ENCODE measurements at places on chromosomes 16 and 17.

GRCh38 chr17:4946312-4946976, 1.9 kb downstream of the PFN1 start:
- no peak for DNase-seq

- no peak for DNase-seq
Observed at GRCh38 chr17:7293159-7293558, 1.3 kb downstream of the YBX2 start.

GRCh38 chr17:17921192-17922069, 50.8 kb downstream of the TOM1L2 start:
- DNase-seq = peak; percentile 75

- no peak for DNase-seq
Observed at GRCh38 chr16:71956486-71956885, 43.7 kb downstream of the PKD1L3 start.

- DNase-seq = peak; percentile 73
Observed at GRCh38 chr16:82633964-82634600, 7.3 kb downstream of the CDH13 start.

DNA sequence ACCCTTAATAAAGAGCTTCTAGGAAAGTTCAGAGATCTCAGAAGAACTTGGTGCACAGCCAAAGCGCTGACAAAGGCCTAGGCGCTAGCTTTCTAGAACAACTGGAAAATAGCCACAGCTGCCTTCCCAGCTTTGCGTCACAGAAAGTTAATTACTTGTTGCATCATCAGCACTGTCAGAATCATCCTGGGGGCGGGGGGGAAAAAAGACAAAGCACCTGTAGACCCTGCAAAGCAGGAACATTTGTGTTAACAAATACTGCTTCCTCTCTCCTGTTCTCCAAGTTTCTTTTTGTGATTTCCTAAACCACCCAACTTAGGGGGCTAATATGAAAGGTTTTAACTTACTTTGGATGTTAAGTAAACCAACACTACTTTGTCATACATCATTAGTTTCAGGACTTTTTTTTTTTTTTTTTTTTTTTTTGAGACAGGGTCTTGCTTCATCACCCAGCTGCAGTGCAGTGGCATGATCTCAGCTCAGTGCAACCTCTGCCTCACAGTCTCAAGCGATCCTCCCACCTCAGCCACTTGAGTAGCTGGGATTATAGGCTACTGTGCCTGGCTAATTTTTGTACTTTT, 4.8 kb upstream of the AARSD1 start:
- DNase-seq = peak; percentile 16

GRCh38 chr17:48066192-48066591, 18.0 kb downstream of the NFE2L1 start:
- no peak for DNase-seq

DNA sequence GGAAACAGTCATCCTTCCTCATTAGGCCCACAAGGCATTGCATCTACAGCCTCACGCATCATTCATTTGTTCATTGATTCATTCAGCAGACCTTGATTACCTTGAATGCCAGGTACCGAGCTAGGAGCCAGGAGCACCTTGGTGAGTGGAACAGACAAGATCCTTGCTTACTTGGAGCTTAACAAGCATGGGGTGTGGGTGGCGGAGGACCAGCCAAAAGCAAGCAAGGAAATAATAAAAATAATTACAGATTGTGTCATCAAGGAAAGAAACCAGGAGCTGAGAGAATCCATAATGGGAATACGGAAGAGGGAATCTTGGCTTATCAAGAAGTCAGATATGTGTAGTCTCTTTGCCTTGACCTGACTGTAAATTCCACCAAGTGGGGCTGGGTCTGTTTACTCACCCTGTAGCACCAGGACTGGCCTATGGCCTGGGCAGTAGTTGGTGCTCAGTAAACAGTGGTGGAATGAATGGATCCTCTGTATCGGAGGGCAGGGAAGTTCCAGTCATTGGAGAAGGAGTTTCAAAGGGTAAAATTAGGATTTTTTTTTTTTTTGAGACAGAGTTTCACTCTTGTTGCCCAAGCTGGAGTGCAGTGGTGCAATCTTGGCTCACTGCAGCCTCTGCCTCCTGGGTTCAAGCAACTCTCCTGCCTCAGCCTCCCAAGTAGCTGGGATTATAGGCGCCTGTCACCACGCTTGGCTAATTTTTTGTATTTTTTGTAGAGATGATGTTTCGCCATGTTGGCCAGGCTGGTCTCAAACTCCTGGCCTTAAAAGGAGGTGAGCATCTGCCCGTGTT, 157.7 kb downstream of the MSI2 start:
- no peak for DNase-seq

- DNase-seq = no peak
Observed at GRCh38 chr16:82703871-82704768, 77.4 kb downstream of the CDH13 start.

GRCh38 chr16:57736419-57737351, 1.1 kb downstream of the KATNB1 start:
- DNase-seq = peak; percentile 30

GRCh38 chr17:44864831-44865230, 17.1 kb downstream of the HIGD1B start:
- no peak for DNase-seq

- DNase-seq = no peak
Observed at GRCh38 chr16:83266848-83267553, 540.8 kb upstream of the HSBP1 start.

GRCh38 chr16:49352892-49353291, 20.7 kb upstream of the C16orf78 start:
- DNase-seq = no peak

GRCh38 chr17:11622492-11622891, 24.2 kb downstream of the DNAH9 start:
- DNase-seq = no peak

GRCh38 chr17:41494524-41494923, 4.8 kb upstream of the KRT36 start:
- no peak for DNase-seq

- DNase-seq = peak; percentile 95
Observed at GRCh38 chr17:75515496-75516254, at the start of gene CASKIN2. TSS of gene CASKIN2 (minus strand) at chr17:75515537. CDS start at chr17:75513804, 1,733 bp downstream.

GRCh38 chr17:66304304-66305174, 2.1 kb downstream of the PRKCA start:
- no peak for DNase-seq

DNA sequence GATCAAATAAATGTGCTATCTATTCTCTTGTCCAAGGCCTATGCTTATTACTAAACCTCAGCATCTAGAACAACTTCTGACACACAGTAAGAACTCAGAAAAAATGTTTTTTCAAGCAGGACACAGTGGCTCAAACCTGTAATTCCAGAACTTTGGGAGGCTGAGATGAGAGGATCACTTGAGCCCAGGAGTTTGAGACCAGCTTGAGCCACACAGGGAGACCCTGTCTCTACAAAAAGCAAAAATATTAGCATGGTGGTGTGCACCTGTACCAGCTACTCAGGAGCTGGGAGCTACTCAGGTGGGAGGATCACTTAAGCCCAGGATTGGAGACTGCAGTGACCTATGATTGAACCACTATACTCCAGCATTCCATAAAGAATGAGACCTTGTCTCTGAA, 32.5 kb downstream of the USP32 start:
- no peak for DNase-seq

DNA sequence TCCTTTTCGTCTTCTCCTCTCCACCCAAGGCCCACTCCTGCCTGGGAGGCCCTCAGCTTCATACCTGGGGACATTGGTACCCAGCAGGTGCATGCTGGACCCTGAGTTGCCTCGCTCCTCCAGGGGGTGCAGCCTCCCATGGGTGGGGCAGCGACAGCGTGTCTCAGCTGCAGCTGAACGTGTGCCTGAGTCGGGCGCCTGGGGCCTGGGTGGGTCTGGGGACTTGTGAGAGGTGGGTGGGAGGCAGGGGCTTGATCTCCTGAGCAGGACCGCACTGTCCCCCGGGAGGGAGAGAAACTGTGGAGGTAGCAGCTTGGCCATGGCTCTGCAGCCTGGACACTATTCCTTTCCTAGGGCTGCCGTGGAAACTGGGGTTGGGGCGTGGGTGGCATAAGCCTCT, 24.8 kb upstream of the ENGASE start:
- no peak for DNase-seq

- no peak for DNase-seq
Observed at GRCh38 chr17:8327303-8327649, 12.4 kb upstream of the ODF4 start.

DNA sequence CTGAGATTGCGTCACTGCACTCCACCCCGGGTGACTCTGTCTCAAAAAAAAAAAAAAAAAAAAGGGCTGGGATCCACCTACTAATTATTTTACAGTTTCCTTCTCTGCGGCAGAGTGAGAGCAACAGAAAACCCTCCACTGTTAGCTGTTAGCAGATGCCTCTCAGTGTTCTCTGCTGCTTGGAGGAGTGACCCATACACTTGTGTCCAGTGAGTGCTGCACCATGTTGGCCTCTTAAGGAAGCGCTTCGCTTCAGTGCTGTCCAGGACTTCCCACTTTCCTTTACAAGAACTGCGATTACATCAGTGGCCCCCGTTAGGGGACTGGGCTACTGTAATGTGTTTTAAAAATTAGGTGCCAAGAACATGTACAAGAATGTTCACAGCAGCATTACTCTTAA, 18.4 kb upstream of the CLEC18B start:
- no peak for DNase-seq

DNA sequence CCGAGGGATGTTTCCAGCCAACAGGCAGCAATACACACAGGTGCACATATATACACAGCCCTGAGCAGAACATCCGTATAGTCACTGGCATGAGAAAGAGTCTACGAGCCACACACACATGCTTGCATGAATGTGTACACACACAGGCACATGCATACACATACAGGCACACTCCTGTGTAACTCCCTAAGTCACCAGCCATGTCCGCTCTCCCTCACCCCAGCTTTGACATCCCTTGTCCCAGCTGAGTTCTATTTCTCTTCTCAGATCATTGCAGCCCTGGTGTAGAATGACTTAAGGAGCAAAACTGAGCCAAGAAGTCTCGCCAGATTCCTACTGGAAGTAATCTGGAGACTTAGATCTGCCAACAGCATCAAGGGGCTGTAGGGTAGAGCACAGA, 13.1 kb downstream of the CDRT4 start:
- DNase-seq = no peak

DNA sequence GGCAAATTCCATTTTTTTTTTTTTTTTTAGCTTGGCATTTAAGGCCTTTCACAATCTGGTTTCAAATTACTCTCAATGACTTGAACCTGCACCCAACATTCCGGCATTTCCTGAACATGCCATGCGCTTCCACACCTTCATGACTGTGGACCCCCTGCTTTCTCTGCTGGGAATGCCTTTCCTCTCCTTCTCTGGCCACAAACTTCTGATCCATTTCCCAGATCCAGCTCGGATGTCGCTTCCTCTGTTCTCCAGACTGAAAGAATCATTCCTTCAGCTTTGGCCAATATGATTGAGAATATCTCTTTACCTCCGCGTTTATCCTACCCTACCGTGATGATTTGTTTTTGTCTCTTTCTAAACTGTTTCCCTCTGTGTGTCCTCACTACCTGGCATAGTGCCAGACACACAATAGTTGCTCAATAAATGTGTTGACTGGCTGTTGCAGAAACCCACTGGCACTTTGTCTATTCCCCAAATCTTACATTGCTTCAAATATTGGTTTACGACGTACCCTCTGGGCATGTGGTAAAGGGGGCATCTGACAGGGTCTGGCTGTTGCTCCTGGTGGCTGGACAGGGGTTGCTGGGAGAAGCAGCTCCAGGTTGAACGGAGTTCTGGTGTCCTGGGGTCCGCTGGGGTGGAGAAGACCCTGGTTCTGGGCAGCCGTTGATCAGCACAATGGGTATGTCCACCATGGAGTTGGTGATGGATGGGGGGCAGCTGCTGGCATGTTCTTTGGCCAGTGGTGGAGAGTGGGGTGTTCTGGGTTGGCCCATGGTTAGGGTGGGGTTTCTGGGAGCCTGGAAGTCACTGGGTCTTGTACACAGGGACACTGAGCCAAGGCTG, 14.7 kb downstream of the TNS4 start:
- no peak for DNase-seq

GRCh38 chr17:18157354-18157985, 26.2 kb upstream of the ALKBH5 start:
- no peak for DNase-seq

- DNase-seq = no peak
Observed at GRCh38 chr16:17835118-17835876, 364.5 kb upstream of the XYLT1 start.

GRCh38 chr17:58325976-58326468, 2.6 kb downstream of the TSPOAP1 start:
- no peak for DNase-seq

DNA sequence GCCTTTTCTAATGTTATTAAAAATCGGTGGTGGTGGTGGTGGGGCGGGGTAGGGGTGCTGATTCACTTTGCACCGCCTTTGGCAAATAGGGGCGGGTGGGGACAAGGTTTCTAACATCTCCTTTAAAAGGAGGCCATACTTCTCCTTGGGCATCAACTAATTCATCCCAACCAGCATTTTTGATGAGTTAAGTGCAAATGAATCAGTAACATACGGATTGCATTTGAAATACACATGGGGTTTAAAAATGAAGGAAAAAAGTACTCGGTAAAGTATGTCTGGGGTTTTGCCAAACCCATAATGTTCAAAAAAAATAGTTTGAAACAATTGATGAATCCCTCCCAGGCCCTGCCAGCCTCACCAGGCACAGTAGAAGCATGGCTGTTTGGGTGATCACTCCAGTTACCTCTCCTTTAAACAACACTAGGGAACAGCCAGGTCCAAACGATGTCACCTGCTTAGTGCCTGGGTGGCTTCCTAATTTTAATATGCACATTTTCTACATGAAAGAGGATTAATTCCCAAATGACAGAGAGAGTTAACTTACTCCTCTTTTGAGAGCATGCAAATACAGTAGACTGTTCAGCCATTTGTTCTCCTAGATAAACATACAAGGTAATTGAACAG, 107.2 kb downstream of the ANKFN1 start:
- no peak for DNase-seq

DNA sequence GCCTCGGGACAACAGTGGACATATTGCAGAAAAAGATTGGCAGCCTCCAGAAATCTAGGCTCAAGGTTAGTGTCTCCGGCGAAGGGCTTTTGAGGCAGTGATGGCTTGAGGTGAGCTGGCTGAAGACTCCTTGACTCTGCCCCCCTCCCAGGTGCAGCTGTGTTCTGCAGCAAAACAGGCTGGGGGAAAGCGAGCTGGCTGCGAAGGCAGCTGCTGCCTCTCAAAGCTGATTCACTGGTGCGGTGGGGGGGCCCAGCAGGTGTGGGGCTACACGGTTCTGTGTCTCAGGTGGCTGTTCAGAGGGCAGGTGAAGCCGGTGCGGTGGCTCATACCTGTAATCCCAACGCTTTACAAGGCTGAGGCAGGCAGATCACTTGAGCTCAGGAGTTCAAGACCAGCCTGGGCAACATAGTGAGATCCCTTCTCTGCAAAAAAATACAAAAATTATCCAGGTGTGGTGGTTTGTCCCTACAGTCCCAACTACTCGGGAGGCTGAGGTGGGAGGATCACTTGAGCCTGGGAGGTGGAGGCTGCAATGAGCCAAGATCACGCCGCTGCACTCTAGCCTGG, 22.9 kb downstream of the C16orf96 start:
- no peak for DNase-seq

Measured in midbrain (tissue), 1 donor.